ENCODE measurements at places on chromosomes 3 and 15. TPM values are rescaled to one million over a fixed set of nuclear protein-coding genes. Genes with fewer than 3 reads are reported as not detected.

- no peaks in the 10 kb centered on the region for H3K27me3 ChIP-seq
- no peaks in the 10 kb centered on the region for H3K36me3 ChIP-seq
- DNase-seq, result no peak
- H3K4me1 ChIP-seq, result peaks cover 99% of the 10 kb centered on the region
- H3K27ac ChIP-seq, result peak overlapping the region; percentile 84
These were observed 80.3 kb downstream of the SMAD3 start for GRCh38 chr15:67145710-67146109.

DNA sequence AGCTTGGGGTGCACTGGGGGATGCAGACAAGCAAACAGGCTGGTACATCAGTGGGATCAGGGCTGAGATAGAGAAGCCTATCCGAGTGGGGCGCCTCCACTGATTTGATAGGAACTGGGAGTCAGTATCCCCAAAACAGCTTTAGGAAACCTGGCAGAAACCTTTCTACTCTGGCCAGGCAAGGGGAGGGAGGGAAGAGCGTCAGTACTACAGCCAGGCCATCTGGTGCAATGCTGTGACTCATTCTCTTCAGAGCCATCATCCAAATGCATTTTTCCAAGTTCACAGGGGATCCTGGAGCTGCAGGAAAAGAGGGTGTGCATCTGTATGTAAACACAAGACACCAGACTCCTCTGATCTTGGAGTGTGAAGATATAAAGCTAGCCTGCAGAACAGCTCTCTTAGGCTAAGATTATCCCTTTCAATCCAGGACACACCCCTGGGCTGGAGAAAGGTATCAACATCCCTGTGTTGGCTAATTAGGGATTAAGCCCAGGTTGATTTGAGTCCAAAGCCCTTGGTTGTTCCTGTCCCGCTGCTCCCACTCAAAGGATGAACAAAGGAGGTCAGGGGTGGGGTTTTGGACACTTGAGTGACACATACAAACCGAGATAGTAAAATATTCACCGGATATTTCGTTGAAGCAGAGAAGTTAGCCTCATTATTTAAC is 9.3 kb downstream of the GALNT15 start:
- no peaks in the 10 kb centered on the region for H3K36me3 ChIP-seq
- no peak for DNase-seq
- H3K4me3 ChIP-seq, result no peak overlapping the region
- H3K4me1 ChIP-seq, result peaks cover 12% of the 10 kb centered on the region

GRCh38 chr3:43418601-43419272 is 132.4 kb downstream of the SNRK start:
- peak overlapping the region; percentile 61 for H3K27ac ChIP-seq
- peaks cover 40% of the 10 kb centered on the region for H3K4me1 ChIP-seq
- H3K36me3 ChIP-seq, result no peaks in the 10 kb centered on the region
- H3K27me3 ChIP-seq, result no peaks in the 10 kb centered on the region

- H3K36me3 ChIP-seq, result no peaks in the 10 kb centered on the region
- DNase-seq, result no peak
- no peak overlapping the region for H3K4me3 ChIP-seq
- H3K4me1 ChIP-seq, result peaks cover 34% of the 10 kb centered on the region
These were observed 50.6 kb downstream of the B3GNT5 start for GRCh38 chr3:183303690-183304089.

GRCh38 chr15:59300618-59301139 is 72.0 kb downstream of the MYO1E start:
- H3K27me3 ChIP-seq, result no peaks in the 10 kb centered on the region
- peaks cover 54% of the 10 kb centered on the region for H3K4me1 ChIP-seq
- H3K4me3 ChIP-seq, result peak overlapping the region; percentile 9
- no peak for DNase-seq
- no peaks in the 10 kb centered on the region for H3K36me3 ChIP-seq
- H3K27ac ChIP-seq, result peak overlapping the region; percentile 53

The DNAJA4 gene
- 115 TPM for total RNA-seq

The PROS1 gene
- total RNA-seq, result 48.3 TPM

The CYP1A2 gene
- total RNA-seq, result not detected
